ENCODE measurements at places on chromosomes 7 and 10.

- DNase-seq = no peak
Observed at GRCh38 chr7:77338883-77339629, 77.1 kb downstream of the GSAP start.

- no peak for DNase-seq
Observed at GRCh38 chr7:68707159-68707558, 891.1 kb upstream of the AUTS2 start.

GRCh38 chr10:26622891-26623290 is 74.6 kb upstream of the PDSS1 start:
- DNase-seq = no peak

GRCh38 chr7:128120116-128120515 is 88.9 kb upstream of the LRRC4 start:
- DNase-seq = no peak

GRCh38 chr10:7233259-7233991 is 177.4 kb downstream of the SFMBT2 start:
- DNase-seq = no peak

DNA sequence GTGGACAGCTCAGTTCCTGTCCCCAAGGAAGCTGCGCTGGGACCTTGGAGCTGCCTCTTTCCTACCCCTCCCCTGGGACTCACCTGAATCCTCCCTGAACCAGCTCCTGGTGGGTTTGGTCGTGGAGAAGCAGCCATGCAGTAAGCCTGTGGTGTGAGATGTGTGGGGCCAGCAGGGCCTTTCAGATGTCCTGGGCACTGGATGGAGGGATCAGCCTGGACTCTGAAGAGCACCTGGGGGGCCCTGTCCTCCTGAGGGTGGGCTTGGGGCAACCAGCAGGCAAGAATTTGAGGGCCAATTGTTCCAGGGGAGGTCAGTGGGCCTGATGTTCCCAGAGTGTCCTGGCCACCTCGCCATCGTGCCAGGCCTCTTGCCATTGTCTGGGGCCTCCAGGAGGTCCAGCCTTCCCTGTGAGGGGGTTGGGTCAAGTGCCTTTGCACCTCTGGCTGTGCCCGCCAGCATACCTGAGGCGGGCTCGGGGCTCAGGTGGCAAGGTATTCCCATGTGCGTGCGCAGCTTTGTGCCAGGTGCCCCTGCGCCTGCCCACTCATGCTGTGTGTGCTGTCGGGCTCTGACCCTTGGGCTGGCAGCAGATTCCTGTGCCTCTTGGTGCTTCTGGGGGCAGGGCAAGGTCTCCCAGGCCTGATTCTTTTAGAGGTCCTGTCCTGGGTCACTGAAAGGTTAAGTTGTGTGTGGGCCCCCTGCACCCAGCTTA is 7.3 kb downstream of the TRIM8 start:
- no peak for DNase-seq

DNA sequence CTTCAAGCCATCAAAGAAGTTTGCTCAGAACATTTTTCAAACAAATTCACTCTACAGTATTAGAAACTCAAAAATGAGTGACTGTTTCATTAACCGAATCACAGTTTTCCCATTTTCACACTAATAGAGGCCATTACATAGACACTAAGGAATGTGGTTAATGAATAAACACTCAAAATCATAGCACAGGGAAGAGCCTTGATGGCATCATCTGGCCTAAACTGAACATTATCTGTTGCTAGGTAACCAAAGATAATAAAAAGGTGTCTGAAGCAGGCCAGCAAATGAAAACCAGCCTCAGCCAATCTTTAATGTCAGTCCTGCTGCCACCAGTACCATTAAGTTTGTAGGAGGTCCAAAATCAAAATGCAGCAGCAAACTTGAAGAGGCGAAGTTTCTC is 492.4 kb upstream of the STEAP1 start:
- no peak for DNase-seq

DNA sequence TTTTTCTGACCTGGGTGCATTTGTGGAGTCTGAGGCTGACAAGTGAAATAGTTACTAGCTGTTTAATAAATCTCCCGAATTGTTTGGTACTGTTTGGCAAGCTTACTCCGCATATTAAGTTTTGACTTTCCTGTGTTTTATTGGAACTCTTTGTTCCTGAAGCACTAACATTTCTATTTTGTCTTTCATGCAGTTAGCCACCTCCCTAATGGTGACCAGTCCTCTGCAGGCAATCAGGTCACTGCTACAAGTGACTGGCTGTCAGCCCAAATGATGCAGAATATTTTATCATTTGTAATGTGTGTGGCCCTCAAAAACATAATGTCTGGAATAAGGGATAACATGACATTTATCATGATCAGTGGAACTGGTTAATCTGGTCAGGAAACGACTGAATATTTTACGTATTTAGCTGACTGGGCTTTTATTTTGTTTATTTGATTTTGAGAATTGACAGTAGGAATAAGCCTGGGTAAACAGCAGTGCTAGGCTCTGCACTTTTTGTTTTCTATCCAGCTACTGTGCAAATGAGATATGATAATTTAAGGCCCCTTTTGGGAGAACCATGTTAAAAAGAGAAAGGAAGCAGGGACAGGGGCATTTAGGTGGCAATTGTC is 82.9 kb downstream of the ST7 start:
- no peak for DNase-seq

DNA sequence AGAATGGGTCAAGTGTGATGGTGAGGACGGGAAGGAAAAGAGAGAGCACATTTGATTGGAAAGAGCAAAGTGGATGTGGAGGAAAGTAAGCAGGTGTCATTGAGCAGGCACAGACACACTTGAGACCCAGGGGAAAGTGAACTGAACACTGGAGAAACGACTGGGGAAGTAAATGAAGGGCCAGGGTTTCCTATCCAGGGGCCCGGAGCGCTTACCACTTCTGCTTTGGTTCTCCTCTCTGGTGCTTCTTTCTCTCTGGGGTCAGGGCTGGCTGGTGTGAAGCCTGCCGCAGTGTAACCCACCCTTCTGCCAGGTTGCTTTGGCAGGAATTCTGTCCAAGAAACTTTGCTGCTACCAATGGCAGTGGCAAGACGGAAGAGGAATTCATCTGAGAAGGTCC is 219.3 kb downstream of the SKAP2 start:
- no peak for DNase-seq

DNA sequence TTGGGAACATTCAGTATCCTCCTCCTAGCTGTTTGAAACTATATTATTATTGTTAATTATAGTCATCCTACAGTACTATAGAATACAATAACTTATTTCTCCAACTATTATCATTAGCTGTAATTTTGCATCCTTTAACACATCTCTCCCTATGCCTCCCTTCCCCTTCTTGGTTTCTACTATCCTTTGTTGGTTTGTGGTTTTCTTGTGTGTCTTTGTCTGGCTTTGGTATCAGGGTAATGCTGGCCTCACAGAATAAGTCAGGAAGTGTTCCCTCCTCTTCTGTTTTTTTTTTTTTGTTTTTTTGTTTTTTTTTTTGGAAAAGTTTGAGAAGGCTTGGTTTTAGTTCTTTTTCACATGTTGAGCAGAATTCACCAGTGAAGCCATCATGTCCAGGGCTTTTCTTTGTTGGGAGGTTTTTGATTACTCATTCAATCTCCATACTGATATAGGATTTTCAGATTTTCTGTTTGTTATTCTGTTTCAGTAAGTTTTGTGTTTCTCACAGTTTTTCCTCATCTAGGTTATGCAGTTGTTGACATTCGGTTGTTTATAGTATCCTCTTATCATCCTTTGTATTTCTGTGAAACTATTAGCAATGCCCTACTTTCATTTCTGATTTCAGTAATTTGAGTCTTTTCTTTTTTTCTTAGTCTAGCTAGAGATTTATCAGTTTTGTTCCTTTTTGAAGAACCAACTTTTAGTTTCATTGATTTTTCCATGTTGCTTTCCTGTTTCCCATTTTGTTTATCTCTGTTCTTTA is 21.6 kb downstream of the C1GALT1 start:
- no peak for DNase-seq

DNA sequence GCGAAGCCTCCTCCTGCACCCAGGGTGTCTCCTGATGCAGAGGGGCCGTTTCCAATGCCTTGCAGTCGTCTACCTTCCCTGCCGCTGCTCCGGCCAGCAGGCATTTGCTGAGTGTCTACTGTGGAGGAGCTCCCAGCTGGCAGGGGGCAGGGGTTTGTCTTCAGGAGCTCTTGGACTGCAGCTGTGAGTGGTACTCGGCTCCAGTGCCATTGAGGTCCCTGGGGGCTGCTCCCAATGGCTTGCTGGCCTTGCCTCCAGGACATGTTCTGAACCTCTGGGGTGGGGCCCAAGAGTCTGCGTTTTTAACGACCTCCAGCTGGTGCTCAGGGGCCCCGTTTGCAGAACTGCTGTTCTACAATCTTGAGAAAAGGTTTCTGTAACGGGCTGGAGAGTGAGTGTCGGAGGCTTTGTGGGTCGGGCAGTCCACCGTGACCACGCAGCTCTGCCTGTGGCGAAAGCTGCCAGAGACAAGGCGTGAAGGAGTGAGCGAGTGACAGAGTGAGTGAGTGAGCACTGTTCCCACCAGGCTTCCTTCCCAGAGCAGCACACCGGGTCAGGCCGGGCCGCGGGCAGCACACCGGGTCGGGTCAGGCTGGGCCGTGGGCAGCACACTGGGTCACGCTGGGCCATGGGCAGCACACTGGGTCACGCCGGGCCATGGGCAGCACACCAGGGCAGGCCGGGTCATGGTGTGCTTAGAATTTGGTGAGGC is 520.2 kb downstream of the PTPRN2 start:
- no peak for DNase-seq

- no peak for DNase-seq
Observed at GRCh38 chr10:3146289-3146688, 26.3 kb downstream of the PITRM1 start.

GRCh38 chr10:63627881-63628296 is 106.7 kb downstream of the REEP3 start:
- no peak for DNase-seq

- no peak for DNase-seq
Observed at GRCh38 chr10:34260904-34261303, 554.2 kb downstream of the PARD3 start.

DNA sequence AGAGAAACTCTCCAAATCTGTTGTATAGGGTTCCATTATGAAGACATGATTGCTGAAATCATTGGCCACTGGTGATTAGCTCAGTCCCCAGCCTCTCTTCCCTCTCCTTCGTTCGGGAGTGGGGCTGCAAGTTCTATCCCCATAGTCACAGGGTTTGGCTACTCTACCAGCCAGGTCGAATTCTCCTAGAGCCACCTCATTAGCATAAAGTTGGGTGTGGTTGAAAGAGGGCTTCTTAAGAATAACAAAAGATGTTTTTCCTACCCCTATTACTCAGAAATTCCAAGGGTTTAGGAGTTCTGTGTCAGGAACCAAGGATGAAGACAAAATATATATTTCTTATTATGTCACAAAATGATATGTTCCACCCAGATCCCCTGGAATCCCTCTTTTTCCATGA is 166.2 kb upstream of the YAE1 start:
- DNase-seq = no peak
